Fibroblast of lung (primary cell): ENCODE measurements at places on chromosomes 4 and X. TPM values are rescaled to one million over a fixed set of nuclear protein-coding genes. Genes with fewer than 3 reads are reported as not detected.

DNA sequence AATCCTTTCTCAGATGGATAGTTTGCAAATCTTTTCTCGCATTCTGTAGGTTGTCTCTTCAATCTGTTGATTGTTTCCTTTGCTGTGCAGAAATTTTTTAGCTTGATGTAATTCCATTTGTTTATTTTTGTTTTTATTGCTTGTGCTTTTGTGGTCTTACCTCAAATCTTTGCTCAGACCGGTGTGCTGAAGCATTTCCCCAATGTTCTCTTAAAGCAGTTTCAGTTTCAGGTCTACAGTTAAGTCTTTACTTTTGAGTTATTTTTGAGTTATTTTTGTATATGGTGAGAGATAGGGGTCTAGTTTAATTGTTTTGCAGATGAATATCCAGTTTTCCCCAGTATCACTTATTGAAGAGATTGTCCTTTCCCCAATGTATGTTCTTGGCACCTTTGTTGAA lies 18.2 kb upstream of the SLC25A14 start:
- H3K4me1 ChIP-seq, result no peaks in the 10 kb centered on the region
- H3K27ac ChIP-seq, result no peak overlapping the region
- H3K4me3 ChIP-seq, result no peak overlapping the region
- H3K36me3 ChIP-seq, result no peaks in the 10 kb centered on the region
- H3K27me3 ChIP-seq, result no peaks in the 10 kb centered on the region
- no peak for DNase-seq

DNA sequence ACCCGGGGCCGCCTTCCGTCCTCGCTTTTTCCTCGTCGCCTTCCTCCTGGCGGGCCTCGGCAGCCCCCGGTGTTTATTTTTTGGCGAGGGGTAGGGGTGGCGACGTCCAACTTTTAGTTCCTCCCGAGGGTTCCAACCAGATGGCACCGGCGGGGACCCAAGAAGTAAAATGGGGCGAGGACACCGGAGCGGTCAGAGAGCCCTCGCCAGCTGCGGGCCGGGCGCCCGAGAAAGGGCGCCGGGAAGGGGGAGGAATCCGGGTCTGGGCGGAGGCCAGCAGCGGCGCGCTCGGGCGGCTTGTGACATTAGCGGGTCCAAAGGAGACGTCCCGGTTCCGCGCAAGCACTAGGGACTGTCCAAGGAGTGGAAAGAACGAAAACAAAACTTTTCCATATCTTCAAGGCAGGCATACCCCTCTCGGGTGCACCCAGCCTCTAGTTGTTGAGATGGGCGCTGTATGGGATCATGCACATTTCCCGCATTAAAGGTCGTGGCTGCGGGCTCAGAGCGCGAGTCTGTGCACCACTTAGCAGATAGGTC lies 691 bp upstream of the USP46 start:
- DNase-seq, result peak; percentile 23
- peak overlapping the region; percentile 86 for H3K4me3 ChIP-seq
- H3K4me1 ChIP-seq, result peaks cover 2% of the 10 kb centered on the region
- no peaks in the 10 kb centered on the region for H3K36me3 ChIP-seq

DNA sequence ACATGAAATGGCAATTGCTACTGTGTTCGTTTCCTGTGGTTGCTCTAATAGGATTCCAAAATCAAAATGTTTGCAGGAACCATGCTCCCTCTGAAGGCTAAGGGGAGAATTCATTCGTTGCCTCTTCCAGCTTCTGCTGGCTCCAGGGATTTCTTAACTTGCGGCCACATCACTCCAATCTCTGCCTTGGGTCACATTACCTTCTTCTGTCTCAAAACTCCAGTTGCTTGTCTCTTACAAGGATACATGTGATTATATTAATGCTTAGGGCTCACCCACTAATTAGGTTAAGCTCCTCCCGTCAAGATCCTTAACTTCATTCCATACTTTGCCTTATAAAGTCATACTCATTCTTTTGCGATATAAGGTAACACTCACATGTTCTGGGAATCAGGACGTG lies 208.4 kb downstream of the RBM46 start:
- H3K4me1 ChIP-seq, result no peaks in the 10 kb centered on the region
- no peak overlapping the region for H3K27ac ChIP-seq
- no peaks in the 10 kb centered on the region for H3K36me3 ChIP-seq
- no peak for DNase-seq
- no peaks in the 10 kb centered on the region for H3K27me3 ChIP-seq
- H3K4me3 ChIP-seq, result no peak overlapping the region

GRCh38 chr4:89752932-89753598 lies 83.9 kb downstream of the SNCA start:
- peaks cover 8% of the 10 kb centered on the region for H3K4me1 ChIP-seq
- H3K27me3 ChIP-seq, result no peaks in the 10 kb centered on the region
- H3K4me3 ChIP-seq, result no peak overlapping the region

DNA sequence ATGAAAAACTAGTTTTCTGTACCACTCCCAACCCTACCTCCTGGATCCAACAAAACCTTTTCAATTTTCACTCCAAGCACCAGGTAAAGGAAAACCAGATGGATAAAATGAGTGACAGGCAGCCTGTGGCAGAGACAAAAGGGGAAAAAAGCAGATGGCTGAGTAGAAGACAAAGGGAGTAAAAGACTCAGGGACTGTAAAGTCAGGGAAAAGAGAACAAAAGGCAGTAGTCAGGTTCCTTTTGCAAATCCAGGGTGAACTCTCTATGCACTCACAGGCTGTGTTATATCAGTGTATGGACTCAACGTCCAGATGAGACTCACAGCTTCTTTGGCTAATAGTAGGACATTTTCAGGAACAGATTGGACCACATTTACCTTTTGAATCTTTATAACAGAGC lies 54.2 kb downstream of the QRFPR start:
- H3K27ac ChIP-seq, result no peak overlapping the region
- H3K27me3 ChIP-seq, result no peaks in the 10 kb centered on the region
- H3K36me3 ChIP-seq, result no peaks in the 10 kb centered on the region
- DNase-seq, result no peak
- no peaks in the 10 kb centered on the region for H3K4me1 ChIP-seq

DNA sequence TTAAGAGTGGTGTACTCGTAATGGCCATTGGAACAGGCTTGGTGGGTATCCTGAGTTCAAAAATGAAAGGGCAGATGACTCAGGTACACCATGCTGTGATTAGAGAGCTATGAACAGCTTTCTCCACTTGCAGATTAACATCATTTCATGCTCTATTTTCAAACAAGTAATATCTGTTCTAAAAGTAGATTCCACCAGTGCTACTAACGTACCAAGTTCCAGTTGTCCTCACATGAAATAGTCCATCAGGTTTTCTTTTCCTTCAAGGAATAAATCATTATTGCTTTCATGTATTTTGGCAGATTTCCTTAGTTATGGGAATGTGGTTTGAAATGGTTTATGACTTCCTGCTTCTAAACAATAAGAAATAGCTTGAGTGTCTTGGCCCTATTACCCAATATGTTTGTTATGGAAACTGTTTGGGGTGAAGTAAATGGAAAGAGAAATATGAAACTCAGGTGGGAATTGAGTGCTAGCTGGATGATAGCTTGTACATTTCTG lies 49.9 kb downstream of the PCDH7 start:
- H3K36me3 ChIP-seq, result no peaks in the 10 kb centered on the region
- H3K27ac ChIP-seq, result no peak overlapping the region
- H3K27me3 ChIP-seq, result no peaks in the 10 kb centered on the region
- H3K4me1 ChIP-seq, result no peaks in the 10 kb centered on the region

GRCh38 chrX:130268449-130269170 lies at the start of gene ZNF280C:
Gene ZNF280C (minus strand): TSS chrX:130268899. CDS start chrX:130260449, 8,450 bp downstream.
- H3K4me3 ChIP-seq, result peak within 1 kb of the TSS; percentile 76
- peak; percentile 93 for DNase-seq
- H3K27me3 ChIP-seq, result no peaks in the 10 kb centered on the region
- no peaks in the 10 kb centered on the region for H3K4me1 ChIP-seq
- H3K36me3 ChIP-seq, result no peaks in the 10 kb centered on the region
- peak within 1 kb of the TSS; percentile 65 for H3K27ac ChIP-seq

DNA sequence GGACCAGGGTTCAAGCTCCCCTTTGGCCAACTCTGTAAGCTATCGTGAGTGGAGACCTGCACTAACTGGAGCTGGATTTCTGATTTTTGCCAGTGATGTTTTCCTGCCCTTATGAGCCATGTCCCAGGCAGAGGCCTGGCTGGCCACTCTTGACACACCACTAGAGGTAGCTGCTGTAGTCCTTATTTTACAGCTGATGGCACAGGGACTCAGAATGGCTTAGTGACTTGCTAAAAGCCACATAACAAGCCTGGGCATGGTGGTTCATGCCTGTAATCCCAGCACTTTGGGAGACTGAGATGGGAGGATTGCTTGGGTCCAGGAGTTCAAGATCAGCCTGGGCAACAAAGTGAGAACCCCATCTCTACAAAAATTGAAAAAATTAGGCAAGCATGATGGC lies 33.4 kb downstream of the CYTL1 start:
- no peak overlapping the region for H3K27ac ChIP-seq
- H3K27me3 ChIP-seq, result no peaks in the 10 kb centered on the region
- peak; percentile 8 for DNase-seq
- H3K4me3 ChIP-seq, result no peak overlapping the region

DNA sequence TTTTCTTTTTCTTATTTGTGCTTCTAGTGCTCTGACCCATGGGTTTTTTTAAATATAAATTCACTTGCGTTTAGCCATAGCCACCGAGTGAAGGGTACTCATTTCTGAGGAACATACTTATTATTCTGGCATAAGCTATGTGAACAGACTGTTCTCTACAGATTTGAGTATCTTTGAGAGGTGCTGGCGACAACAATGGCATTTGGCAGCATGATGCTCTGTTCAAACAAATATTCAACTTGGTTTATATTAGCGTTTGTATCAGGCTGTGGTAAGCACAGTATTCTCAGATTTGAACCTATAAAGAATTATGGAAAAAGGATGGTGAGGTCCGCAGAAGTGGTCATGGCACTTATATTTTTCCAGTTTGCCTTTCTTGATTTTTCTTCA lies 108.7 kb upstream of the LIMCH1 start:
- H3K4me1 ChIP-seq, result no peaks in the 10 kb centered on the region
- DNase-seq, result no peak
- H3K36me3 ChIP-seq, result no peaks in the 10 kb centered on the region
- H3K27me3 ChIP-seq, result no peaks in the 10 kb centered on the region

DNA sequence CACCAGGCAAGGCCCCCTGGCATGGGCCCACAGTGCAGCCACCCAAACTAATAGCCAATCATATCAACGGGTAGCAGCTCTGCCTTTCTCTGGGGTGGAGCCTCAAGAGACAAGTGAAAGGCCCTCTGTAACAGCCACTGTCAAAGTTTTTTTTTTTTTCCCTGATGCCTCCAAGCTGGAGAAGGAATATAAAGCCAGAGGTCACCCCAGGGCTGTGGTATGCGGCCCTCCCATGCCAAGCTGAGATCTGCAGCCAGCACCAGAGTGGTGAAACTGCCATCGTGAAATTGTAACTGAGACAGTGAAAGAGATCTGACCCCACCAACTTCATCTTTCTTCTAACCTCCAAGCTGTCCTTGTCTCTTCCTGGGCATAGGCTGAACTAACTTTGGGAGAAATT lies 407.0 kb downstream of the KLHL4 start:
- H3K27me3 ChIP-seq, result no peaks in the 10 kb centered on the region
- DNase-seq, result no peak
- H3K36me3 ChIP-seq, result no peaks in the 10 kb centered on the region
- H3K4me1 ChIP-seq, result no peaks in the 10 kb centered on the region
- no peak overlapping the region for H3K27ac ChIP-seq
- no peak overlapping the region for H3K4me3 ChIP-seq

DNA sequence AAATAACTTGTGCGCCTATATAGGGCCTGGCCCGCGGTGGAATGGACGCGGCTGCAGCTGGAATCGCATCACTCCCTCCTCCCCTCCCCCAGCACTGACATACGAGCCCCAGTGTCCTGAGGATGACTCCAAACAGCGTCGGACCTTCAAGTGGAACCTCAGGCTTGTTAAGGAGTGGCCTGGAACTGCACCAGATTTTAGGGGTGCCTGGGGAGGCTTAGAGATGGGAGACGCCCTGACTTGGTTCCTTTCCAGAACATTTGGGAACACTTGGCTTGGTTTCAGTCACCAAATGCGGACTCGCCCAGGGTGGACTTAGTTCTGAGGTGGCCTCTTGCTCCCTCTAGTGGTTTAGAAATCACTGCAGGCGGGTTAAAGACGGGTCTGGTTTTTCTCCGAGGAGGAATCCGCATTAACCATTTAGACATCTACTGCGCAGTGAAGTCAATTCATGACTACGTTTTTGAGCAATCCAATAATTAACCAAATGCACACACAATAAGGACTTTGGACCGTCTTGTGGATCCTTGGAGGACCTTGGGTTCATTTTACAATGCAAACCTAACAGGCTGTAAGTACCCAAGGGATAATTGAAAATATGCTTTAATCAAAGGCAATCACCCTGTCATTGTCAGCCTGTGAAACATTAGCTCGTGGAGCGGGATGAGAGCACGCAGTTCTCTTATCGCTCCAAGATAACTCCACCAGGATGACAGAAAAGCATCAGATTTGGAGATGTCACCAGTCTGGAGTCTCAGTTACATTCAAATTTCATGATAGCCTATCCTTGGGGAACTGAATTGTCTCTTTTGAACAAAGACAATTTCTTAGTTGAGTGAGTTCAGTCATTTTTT lies 11.2 kb upstream of the PDGFRA start:
- H3K27ac ChIP-seq, result peak overlapping the region; percentile 2
- peaks cover 4% of the 10 kb centered on the region for H3K4me1 ChIP-seq
- peak; percentile 70 for DNase-seq
- H3K4me3 ChIP-seq, result peak overlapping the region; percentile 60
- H3K27me3 ChIP-seq, result no peaks in the 10 kb centered on the region

GRCh38 chr4:137583671-137584070 lies 51.4 kb upstream of the PCDH18 start:
- H3K36me3 ChIP-seq, result no peaks in the 10 kb centered on the region
- H3K4me1 ChIP-seq, result no peaks in the 10 kb centered on the region
- no peak overlapping the region for H3K4me3 ChIP-seq
- H3K27me3 ChIP-seq, result no peaks in the 10 kb centered on the region
- no peak overlapping the region for H3K27ac ChIP-seq
- DNase-seq, result peak; percentile 65

DNA sequence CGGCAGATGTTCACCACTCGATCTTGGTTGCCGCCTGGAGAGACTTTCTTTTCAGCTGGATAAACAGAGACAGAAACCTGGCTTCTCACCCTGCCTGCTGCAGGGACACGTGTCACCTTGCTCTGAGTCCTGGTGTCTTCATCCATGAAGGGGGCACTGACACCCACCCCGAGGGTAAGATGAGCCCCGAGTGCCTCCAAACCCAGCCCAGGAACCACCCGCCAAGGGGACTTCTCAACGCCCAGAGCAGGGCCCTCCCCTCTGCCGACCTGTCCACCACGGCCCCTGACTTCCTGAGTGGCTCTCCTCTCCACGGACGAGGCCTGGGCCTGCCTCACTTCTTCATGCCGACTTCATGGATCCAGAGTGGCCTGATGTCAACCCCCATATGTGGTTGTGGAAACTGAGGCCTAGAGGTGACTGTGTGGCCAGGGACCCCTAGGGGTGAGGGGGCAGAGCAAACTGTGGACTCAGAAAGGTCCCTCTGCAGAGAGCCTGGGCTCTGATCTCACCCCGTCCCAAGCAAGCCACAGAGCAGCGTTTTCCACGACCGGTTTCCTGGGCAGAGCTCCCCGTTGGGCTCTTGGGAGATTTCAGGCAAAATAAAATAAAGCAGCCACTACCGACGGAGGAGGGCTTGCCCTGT lies 5.1 kb downstream of the ADRA2C start:
- no peak overlapping the region for H3K27ac ChIP-seq
- no peak overlapping the region for H3K4me3 ChIP-seq
- H3K27me3 ChIP-seq, result peaks cover 9% of the 10 kb centered on the region
- no peaks in the 10 kb centered on the region for H3K4me1 ChIP-seq

- no peak overlapping the region for H3K4me3 ChIP-seq
- H3K27ac ChIP-seq, result no peak overlapping the region
- peaks cover 2% of the 10 kb centered on the region for H3K4me1 ChIP-seq
Measured at GRCh38 chr4:3318561-3319021, 25.8 kb downstream of the RGS12 start.

KLHL5 gene
- total RNA-seq, result 120 and 152 TPM in 2 replicates
